ENCODE measurements at places on chromosomes 1 and 21.
A peak's percentile ranks its signal among the peaks of the same experiment; 100 is the strongest.

GRCh38 chr1:244836135-244836521, 670 bp downstream of the COX20 start:
- peak; percentile 45 for DNase-seq

- no peak for DNase-seq
These were observed 7.5 kb upstream of the RAB29 start for GRCh38 chr1:205782627-205783432.

DNA sequence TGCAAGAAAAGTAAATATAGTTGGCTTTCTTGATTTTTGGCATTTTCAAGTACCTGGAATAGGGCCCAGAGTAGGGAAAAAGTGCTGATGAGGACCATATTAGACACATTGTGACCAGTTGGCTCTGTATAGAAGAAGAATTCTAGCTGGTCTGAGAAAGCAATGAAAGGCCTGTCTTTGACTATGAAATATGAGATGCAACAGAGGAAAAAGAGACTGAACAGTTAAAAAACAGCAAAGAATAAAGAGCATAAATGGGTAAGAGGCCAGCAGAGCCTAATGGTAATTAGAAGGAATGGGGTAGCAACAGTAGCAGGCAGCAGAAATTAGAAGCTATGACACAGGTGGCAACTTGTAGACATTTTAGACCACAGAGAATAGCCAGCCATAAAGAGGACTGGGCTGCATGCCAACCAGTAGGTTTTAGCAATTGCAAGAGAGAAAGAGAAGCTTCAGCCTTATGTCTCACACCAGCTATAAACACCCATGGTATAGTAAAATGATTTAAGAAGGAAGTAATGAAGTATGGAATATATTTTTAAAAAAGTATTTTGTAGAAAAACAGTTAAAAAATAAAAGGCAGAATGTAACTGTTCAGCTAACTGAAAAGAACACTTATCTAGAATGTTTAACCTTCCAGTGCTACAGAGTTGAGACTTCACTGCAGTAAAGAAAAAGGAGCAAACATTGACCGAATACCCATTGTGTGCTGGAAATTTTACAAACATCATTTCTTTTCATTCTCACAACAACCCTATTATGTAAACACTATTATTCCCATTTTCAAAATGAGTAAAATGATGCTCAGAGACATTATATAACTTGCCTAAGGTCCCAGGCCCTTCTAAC, 114.1 kb downstream of the LHX4 start:
- no peak for DNase-seq

DNA sequence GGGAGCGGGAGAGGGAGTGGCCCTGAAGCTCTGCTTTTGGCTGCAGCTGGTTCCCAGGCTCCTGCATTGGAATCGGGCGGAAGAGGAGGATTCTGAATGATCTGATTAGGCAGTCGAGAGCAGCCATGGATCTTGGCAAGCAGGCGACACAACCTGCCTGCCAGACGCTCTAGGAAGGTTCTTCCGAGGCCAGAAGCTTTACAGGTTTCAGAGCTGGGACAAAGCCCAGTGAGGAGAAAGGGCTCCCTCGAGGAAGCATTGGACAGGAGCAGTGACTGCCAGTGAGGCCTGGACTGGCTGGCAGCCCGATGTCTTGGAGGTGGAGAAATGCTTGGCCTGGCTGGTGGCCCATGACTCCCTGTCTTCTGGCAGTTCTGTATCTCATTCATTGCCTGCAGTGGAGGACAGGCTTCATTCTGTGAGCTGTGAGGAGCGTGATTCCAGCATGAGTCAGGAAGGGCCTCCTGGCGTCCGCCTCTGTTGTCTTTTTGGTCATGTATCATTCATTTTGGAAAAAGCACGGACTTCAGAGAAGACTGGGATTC, 132.7 kb upstream of the IPO9 start:
- DNase-seq, result peak; percentile 63

DNA sequence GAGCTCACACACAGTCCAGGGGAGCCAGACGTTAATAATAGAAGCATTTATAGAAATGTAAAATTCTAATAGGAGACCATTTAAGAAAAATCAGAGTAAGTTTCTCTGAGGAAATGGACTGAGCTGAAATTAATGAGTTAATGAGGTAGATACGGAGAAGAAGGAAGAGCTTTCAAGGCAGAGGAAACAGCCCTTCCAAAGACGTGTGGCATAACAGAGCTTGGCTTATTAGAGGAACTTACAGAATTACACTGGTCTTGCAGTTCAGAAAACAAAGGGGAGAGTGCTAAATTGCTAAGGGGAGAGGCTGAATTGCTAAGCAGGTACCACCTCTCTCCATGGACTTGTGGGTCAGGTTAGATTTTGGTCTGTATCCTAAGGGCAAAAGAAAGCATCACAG, 8.2 kb upstream of the PIGK start:
- DNase-seq, result no peak

GRCh38 chr21:24895885-24896734, 711.2 kb downstream of the MRPL39 start:
- peak; percentile 14 for DNase-seq

DNA sequence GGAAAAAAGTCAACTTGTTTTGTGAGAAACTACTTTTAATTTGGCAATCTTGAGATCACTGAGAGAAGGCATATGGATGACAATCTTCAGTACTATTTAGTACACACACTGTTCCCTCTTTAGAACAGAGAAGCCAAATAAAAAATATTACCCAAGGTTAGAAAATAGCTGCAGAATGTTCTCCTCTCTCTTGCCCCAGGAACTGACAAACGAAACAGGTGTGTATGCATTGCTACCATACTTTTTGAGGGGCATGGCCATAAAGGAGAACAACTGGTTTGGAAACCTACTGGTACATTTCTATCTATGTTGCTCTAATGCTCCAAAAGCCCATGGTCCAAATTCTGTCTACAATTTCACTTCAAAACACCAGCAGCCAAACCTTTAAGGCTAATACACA, 5.7 kb downstream of the TOR1AIP2 start:
- no peak for DNase-seq

DNA sequence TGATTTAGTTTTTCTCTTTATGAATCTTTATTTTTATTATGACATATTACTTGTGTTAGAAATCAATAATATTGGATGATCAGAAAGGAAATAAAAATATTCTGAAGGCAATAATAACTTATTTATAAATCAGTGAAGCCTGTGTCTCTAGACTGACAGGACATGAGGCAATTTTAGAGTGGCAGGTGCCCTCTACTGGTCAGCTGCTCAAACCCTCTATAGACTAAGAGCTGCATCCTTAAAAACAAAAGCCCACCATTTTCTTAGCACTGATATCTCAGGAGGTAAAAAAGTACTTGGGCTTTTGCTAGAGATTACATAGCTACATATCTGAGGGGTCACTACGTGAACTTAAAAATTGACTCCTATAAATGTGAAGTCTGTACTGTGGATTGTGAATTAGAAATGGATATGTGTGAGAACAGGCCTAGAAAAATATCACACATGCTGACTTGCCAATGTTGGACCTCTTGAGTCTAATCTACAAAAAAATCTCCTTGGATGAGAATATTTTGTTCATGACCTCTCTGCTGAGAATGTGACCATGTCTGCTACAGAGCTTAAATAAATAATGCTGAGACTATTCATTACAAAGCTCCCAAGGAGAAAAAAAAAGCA, 597.9 kb upstream of the ADAMTS5 start:
- DNase-seq, result peak; percentile 53

DNA sequence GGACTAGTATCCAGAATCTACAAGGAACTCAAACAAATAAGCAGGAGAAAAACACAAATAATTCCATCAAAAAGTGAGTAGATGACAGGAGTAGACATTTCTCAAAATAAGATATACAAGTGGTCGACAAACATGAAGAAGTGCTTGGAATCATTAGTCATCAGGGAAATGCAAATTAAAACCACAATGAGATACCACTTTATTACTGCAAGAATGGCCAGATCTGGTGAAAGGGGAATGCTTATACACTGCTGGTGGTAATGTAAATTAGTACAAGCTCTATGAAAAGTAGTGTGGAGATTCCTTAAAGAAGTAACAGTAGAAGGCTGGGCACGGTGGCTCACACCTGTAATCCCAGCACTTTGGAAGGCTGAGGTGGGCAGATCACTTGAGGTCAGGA, 73.8 kb downstream of the POU2F1 start:
- no peak for DNase-seq

GRCh38 chr1:186894415-186894814, 65.7 kb downstream of the PLA2G4A start:
- no peak for DNase-seq
